ENCODE measurements at places on chromosomes 1 and 21. TPM values are rescaled to one million over a fixed set of nuclear protein-coding genes. Genes with fewer than 3 reads are reported as not detected.

DNA sequence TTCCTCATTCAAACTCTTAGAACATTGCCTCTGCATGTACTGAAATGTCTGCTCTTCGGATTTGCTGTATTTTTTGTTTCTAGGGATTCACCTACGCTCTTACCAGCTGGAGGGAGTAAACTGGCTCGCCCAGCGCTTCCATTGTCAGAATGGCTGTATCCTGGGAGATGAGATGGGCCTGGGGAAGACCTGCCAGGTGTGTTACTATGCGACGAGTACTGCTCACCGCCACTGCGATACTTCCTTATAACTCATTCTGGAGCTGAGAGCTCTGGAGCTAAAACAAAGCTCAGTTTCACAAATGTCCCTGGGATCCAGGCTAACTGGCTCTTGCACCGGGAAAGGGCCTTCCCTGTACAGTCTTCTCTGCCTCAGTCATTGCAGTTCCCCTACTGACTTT is 10.1 kb downstream of the CHD1L start:
- H3K27ac ChIP-seq: no peak overlapping the region
- H3K4me3 ChIP-seq: no peak overlapping the region
- DNase-seq: no peak
- H3K4me1 ChIP-seq: no peaks in the 10 kb centered on the region
- H3K36me3 ChIP-seq: peaks cover 11% of the 10 kb centered on the region

DNA sequence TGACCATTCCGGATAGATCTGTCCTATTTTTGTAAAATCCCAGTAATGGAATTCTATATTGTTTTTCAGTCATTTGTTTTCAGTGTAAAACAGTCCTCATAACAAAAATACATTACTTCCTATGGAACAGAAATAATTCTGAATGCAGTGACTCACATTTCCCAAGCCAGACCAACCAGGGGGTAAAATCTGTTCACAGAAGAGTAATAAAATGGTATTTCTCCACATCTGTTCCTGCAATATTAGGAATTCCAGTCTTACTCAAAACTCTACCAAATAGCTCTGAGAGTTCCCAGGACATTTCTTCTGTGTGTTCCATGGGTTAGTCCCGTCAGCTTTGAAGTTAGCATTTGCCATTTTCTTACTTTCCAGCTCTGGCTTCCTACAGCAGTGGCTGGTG is 2.6 kb upstream of the DDR2 start:
- no peaks in the 10 kb centered on the region for H3K36me3 ChIP-seq
- H3K27me3 ChIP-seq: no peaks in the 10 kb centered on the region
- no peak overlapping the region for H3K4me3 ChIP-seq
- H3K4me1 ChIP-seq: no peaks in the 10 kb centered on the region
- no peak for DNase-seq
- H3K27ac ChIP-seq: no peak overlapping the region

GRCh38 chr1:187096689-187097088 is 267.9 kb downstream of the PLA2G4A start:
- no peak for DNase-seq
- H3K27ac ChIP-seq: no peak overlapping the region
- H3K4me3 ChIP-seq: no peak overlapping the region
- H3K4me1 ChIP-seq: no peaks in the 10 kb centered on the region
- no peaks in the 10 kb centered on the region for H3K27me3 ChIP-seq
- H3K36me3 ChIP-seq: no peaks in the 10 kb centered on the region

- no peak for DNase-seq
- no peak overlapping the region for H3K4me3 ChIP-seq
- H3K36me3 ChIP-seq: no peaks in the 10 kb centered on the region
- H3K4me1 ChIP-seq: peaks cover 3% of the 10 kb centered on the region
- no peak overlapping the region for H3K27ac ChIP-seq
- no peaks in the 10 kb centered on the region for H3K27me3 ChIP-seq
Observed at GRCh38 chr1:21301794-21302440, 11.7 kb upstream of the ECE1 start.

DNA sequence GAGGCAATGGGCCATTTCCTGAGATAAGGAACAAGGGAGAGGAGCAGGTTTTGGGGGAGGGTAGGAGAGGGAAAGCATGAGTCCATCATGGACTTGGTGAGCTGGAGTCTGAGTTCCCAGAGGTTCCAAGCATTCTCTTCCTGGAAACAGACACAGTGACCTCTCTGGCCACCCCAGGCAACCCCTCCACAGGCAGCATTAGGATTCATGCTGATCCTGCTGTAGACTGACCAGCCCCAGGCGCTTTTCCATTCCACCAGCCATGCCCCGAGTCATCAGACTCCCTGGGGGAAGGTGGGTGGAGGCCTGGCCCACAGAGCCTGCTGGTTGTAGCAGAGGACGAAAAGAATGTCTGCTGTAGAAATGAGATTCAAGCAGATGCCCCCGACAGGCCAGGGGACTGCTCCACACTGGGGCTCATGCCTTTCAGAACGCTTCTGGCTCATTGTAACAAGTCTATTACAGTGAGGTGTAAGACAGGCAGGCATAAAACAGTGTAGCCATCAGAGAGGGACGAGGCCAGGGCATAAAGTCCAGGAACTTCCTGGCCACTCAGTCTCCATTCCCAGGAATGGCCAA is 52.2 kb downstream of the KCND3 start:
- no peak overlapping the region for H3K27ac ChIP-seq
- no peaks in the 10 kb centered on the region for H3K36me3 ChIP-seq
- no peak for DNase-seq
- no peak overlapping the region for H3K4me3 ChIP-seq
- H3K27me3 ChIP-seq: no peaks in the 10 kb centered on the region
- H3K4me1 ChIP-seq: no peaks in the 10 kb centered on the region

DNA sequence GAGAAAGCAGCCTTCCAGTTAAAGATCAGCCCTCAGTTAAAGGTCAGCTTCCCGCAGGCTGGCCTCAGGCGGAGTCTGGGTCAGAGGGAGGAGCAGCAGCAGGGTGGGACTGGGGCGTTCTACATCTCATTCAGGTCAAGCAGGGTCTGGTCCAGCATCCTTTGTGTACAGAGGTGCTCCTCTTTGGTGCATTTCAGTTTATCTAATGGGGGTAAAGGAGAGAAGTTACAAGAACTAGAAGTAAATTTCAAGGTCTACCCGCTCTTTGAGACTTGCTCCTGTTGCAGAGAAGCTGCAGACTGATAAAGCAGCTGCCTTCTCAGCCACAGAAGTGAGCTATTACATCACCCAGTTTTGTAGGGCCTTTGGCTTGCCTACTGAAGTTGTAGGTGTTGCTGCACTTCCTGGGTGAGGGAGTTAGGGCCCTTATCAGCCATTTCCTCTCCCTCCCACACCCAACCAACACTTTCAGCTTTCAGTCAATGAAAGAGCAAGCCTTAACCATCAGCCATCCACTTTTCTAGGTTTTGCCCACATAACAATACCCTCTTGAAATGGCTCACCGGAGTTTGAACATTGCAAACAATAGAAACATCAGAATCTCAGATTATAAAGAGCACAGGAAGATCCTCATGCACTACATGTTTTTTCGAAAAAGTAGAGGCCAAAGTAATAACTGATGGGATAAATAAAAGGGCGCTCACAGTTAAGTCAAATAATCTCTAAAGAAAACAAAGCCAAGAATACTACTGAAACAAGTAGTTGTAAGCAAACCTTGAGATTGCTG is 2.8 kb upstream of the NUP210L start:
- no peak overlapping the region for H3K4me3 ChIP-seq
- DNase-seq: no peak
- H3K4me1 ChIP-seq: no peaks in the 10 kb centered on the region
- H3K27ac ChIP-seq: 0 out of 2 replicates have a peak overlapping the region, but pooled peaks have one; percentile 10
- H3K36me3 ChIP-seq: peaks cover 67% of the 10 kb centered on the region

- DNase-seq: no peak
- H3K27ac ChIP-seq: no peak overlapping the region
- H3K36me3 ChIP-seq: peaks cover 81% of the 10 kb centered on the region
- H3K27me3 ChIP-seq: no peaks in the 10 kb centered on the region
Observed at GRCh38 chr1:182384387-182384960, 7.1 kb downstream of the GLUL start.

DNA sequence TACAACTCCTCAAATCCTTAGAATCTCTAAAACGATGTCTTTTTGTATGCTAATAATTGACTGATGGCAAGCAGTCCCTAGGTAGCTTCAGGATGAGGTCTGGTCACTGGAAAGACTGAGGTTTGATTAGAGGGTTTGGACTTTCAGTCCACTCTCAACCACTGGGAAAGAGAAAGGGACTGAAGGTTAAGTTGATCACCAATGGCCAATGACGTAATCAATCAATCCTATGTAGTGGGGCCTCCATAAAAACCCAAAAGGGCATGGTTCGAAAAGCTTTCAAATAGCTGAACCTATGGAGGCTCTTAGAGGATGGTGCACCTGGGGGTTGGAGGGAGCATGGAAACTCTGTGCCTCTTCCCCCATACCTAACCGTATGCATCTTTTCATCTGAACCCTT is 39.6 kb upstream of the DNASE2B start:
- H3K27me3 ChIP-seq: no peaks in the 10 kb centered on the region
- no peaks in the 10 kb centered on the region for H3K36me3 ChIP-seq
- no peak overlapping the region for H3K27ac ChIP-seq

GRCh38 chr1:223853748-223854147 is 8.0 kb upstream of the TP53BP2 start:
- H3K4me1 ChIP-seq: no peaks in the 10 kb centered on the region
- no peak overlapping the region for H3K27ac ChIP-seq
- H3K27me3 ChIP-seq: no peaks in the 10 kb centered on the region
- H3K4me3 ChIP-seq: no peak overlapping the region
- no peak for DNase-seq

DNA sequence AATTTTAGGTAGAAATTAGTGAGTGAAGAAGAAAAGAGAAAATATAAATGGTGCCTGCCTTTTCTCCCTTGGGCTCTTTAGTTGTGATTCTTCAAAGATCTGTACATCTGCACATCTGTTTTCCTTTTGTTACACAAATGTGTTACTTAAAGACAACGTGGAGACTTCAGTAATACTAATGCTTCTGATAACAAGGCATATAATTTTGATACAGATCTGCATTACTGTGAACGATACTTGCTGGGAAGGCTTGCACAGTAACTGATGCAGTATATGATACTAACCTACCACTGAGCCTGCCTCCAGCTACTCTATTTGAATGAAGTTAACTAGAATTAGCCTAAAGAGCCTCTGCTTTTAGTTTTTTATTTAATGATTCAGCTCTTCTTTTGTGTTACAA is 244.6 kb downstream of the COL11A1 start:
- DNase-seq: no peak
- H3K4me3 ChIP-seq: no peak overlapping the region
- H3K36me3 ChIP-seq: no peaks in the 10 kb centered on the region
- H3K27ac ChIP-seq: no peak overlapping the region
- no peaks in the 10 kb centered on the region for H3K4me1 ChIP-seq
- H3K27me3 ChIP-seq: no peaks in the 10 kb centered on the region

GRCh38 chr1:38846210-38846609 is 13.4 kb downstream of the RRAGC start:
- no peak for DNase-seq
- no peak overlapping the region for H3K4me3 ChIP-seq
- H3K27ac ChIP-seq: no peak overlapping the region
- peaks cover 35% of the 10 kb centered on the region for H3K36me3 ChIP-seq
- H3K4me1 ChIP-seq: no peaks in the 10 kb centered on the region

DNA sequence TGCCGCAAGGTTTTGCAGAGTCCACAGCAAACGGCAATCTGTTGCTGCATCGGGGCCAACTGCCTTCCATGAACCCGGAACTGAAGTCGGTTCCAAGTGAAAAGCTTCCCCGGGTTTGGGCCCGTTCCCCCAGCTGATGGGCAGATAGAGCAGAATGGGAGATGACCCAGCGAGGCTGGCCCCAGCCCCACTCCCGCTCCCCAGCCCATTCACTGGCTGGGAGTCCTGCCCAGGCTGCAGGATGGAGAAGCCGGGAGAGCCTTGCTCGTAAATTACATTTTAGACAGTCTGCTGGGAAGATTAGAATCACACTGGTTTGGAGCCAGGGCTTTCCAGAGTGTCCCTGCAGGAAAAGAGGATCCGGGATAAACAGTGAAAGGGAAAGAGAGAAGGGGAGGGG is 31.6 kb upstream of the PAX7 start:
- no peak for DNase-seq
- H3K27ac ChIP-seq: no peak overlapping the region
- no peaks in the 10 kb centered on the region for H3K36me3 ChIP-seq
- peaks cover 9% of the 10 kb centered on the region for H3K4me1 ChIP-seq

The DMRTA2 gene
- total RNA-seq: not detected

The DEPDC1 gene
- total RNA-seq: 36.7 TPM

All from H1 (cell line).